H1 (cell line): ENCODE measurements at places on chromosomes 13 and 19. TPM values are rescaled to one million over a fixed set of nuclear protein-coding genes. Genes with fewer than 3 reads are reported as not detected.

ZNF845 gene
- total RNA-seq, result 20.8 and 22.5 TPM in 2 replicates

SLC6A16 gene
- total RNA-seq, result 1.5 and 1.7 TPM in 2 replicates

ANGPTL8 gene
- total RNA-seq, result not detected in 2 replicates

BLOC1S3 gene
- 6.0 and 8.0 TPM in 2 replicates for total RNA-seq

DNA sequence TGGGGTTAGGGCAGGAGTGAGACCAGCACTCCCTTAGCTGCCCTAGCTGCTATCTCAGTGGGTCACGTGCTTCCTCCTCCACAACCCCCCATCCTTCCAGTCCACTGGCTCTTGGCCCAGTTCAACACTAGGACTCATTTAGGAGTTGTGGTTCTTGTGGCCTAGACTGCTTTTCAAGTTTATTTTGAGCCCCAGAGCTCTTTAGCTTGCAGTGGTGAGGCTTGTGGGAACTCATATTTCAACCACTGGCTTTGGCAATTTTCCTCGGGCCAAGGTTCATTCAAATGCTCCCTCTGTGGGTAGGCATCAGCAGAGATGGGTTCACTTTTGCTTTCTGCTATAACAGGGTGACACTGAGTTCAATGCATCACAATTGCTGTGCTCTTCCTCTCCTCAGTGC is 436.2 kb upstream of the SLITRK5 start:
- DNase-seq, result no peak
- H3K27me3 ChIP-seq, result no peaks in the 10 kb centered on the region
- no peak overlapping the region for H3K4me3 ChIP-seq
- H3K4me1 ChIP-seq, result no peaks in the 10 kb centered on the region
- no peaks in the 10 kb centered on the region for H3K36me3 ChIP-seq

GRCh38 chr13:73387318-73387717 is 328.5 kb downstream of the KLF5 start:
- no peak overlapping the region for H3K4me3 ChIP-seq
- H3K27me3 ChIP-seq, result no peaks in the 10 kb centered on the region
- no peaks in the 10 kb centered on the region for H3K36me3 ChIP-seq
- H3K4me1 ChIP-seq, result no peaks in the 10 kb centered on the region
- DNase-seq, result no peak
- no peak overlapping the region for H3K27ac ChIP-seq

GRCh38 chr13:35764326-35765015 is 288.0 kb upstream of the MAB21L1 start:
- no peaks in the 10 kb centered on the region for H3K4me1 ChIP-seq
- no peak overlapping the region for H3K4me3 ChIP-seq
- H3K36me3 ChIP-seq, result no peaks in the 10 kb centered on the region
- H3K27ac ChIP-seq, result no peak overlapping the region
